ENCODE measurements at places on chromosomes 12 and 14. TPM values are rescaled to one million over a fixed set of nuclear protein-coding genes. Genes with fewer than 3 reads are reported as not detected.

CCNK gene
- 59.3 TPM for total RNA-seq

MYF6 gene
- not detected for total RNA-seq

TAS2R20 gene
- total RNA-seq: 0.10 TPM

SYCP3 gene
- total RNA-seq: not detected

LRP1-AS gene
- not detected for total RNA-seq

CLEC2B gene
- total RNA-seq: 1.3 TPM

EGLN3 gene
- 3.5 TPM for total RNA-seq

LRRK2 gene
- 1.6 TPM for total RNA-seq

SIRT4 gene
- total RNA-seq: 0.71 TPM

CLEC7A gene
- total RNA-seq: not detected

PMCH gene
- total RNA-seq: not detected

TOMM20L gene
- total RNA-seq: not detected

All from A549 treated with Mapracorat at 1 μM for 4 hours (cell line).